GM18507 (cell line): ENCODE measurements at places on chromosomes 13 and 19.

- peak; percentile 63 for DNase-seq
Observed at GRCh38 chr13:42048684-42049453, 421 bp downstream of the DGKH start.

DNA sequence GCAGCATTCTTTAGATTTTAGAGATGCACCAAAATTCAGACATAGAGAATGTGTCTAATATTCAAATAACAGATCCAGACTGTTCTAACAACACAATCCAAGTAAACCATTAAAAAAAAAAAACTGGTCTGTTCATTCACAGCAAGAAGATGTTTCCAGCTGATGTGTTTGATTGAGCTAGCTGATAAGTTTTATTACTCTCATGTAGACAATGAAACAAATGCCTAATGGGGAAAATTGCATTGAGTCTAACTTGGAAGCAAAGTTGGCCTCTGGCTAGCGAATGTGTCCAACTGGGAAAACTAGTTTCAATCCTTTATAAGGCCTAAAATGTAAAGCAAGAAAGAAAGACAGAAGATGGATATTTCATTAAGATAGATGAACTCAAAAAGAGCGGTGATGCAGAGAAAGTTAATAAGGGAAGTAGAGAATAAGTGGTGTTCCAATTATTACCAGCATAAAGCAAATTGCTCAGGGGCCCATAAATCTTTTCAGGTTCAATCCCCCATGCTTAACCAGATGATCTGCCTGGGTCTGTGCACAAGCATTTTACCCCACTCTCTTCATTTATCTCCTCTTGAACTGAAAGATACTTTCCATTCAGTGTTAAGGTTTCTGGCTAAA, 54.2 kb downstream of the PCDH9 start:
- no peak for DNase-seq

DNA sequence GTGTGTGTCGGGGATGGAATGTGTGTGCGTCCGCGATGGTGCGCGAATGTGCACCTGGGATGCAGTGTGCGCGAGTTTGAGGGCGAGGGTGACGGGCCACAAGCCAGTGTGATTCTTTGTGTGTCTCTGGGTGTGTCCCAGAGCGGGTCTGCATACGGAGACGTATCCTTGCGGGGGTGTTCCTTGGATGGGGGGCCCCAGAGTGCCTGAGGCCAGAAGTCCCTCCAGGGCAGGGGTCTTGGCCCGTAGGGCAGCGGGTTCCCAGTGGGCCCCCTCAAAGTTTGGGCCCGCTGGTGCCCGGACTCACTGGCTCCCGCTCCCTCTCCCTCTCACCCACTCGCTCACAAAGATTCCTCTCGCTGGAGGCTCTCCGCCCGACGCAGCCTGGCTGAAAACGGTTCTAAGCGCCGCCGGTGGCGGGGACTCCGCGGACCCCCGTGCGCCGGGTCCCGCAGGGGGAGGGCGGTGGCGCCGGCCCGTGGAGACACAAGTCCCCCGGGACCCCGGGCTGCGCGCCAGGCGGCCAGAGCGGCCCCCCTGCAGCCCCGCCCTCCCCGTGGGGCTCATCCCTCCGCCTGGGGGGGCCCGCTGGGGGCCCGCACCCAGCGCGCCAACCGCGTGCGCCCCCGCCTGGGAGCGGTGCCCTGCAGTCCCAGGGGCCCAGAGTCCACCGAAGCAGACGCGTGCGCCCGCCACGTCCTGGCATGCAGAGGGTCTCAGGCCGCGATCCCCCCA, 886 bp downstream of the CRLF1 start:
- DNase-seq, result no peak

- peak; percentile 49 for DNase-seq
Observed at GRCh38 chr13:42969565-42970172, 22.4 kb downstream of the EPSTI1 start.

DNA sequence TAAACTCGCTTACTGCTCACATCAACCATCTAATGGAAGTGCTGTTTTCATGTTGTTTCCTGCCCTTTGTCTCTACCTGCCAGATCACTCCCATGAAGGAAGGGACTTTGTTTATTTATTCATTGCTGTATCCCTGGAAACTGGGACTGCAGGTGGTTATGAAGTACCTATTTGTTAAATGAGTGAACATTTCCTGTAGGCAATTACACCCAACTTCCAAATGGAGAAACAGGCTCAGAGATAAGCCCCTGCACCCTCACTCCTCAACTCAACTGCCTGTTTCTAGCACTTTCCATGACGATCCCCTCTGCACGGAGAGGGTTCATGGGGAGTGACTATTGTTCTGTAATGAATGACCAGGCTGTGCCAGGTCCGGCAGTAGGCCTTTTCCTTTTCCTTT, 1.9 kb upstream of the SELENOW start:
- DNase-seq, result no peak

GRCh38 chr19:33407716-33408115, 34.2 kb downstream of the CEBPG start:
- DNase-seq, result no peak

DNA sequence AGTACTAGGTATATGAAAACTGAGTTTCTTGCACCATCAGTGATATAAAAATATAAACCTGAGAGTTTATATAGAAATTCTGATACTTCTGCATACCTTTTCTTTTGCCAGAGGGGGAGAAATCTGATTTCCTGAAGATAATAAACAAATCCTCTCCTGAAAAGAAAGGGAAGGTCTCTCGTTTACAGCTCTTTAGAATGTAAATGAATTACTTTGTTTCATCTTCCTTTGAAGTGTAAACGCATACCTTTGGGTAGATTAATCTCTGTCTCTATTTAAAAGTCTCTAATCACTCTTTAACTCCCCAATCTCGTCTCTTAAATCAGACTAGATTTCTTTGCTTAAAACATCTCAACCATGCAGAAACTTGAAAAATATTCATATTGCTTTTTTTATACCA, 1092.9 kb downstream of the SLITRK5 start:
- DNase-seq, result no peak

DNA sequence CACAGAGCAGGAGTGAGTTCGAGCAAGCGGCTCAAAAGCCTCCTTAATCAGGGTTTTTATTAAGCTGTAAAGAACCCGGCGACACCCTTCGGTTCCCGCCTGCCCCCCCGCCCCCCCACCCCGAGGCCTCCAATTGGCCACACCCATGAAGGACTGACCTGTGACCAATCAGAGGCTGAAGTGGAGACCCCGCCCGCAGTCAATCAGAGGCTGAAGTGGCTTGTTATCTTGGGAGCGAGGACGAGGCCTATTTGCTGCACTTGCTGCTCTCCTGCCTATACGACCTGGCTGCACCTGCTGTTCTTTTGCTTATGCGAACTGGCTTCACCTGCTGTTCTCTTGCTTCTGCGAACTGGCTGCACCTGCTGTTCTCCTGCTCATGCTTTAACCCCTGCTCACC, 844.9 kb downstream of the OLFM4 start:
- no peak for DNase-seq

- no peak for DNase-seq
Observed at GRCh38 chr19:1182068-1182467, 8.0 kb upstream of the SBNO2 start.

GRCh38 chr19:40191836-40192646, 815 bp downstream of the MAP3K10 start:
- DNase-seq, result no peak

DNA sequence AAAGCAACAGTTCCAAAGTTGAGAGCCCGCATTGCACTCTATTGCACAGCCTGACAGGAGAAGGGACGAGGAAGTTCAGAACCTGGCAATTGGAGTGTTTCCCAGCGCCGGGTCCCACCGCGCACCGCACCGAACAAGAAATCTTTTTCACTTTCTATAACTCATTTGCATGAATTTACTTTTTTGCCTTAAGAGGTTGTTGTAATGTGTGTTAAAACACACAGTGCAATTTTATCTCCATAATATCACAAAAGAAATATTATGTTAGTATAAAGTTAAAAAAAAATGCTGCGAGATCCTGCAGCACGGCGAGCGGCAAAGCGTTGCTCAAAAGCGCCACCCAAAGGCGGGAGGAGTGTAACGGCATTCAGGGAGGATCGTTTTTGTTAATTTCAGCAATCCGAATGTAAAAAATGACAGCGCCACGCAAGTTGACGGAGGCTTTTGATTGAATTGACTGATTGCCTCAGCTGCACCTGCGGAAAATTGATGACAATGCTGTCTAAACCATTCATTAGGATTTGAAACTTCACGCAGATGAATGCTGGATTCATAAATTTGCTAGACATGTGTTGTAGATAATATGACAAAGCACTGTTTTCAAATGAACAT, 303.6 kb upstream of the ZNF507 start:
- DNase-seq, result no peak

DNA sequence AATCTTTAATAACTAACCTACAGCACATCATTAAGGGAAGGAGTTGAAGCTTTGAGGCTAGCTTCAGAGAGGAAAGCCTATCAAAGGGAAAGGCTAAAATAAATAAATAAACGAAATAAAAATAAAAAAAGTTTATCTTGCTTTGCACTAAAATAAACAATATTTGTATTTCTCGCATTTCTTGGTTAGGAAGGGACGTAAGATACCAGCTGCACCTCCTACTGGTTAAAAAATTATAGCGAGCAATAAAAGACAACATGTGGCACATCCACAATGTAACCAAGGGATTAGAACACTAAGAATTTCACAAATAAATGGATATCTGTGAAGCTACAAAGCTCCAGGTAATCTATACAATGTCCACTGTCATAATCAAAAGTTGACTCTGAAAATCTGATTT, 194.5 kb downstream of the DACH1 start:
- DNase-seq, result no peak

DNA sequence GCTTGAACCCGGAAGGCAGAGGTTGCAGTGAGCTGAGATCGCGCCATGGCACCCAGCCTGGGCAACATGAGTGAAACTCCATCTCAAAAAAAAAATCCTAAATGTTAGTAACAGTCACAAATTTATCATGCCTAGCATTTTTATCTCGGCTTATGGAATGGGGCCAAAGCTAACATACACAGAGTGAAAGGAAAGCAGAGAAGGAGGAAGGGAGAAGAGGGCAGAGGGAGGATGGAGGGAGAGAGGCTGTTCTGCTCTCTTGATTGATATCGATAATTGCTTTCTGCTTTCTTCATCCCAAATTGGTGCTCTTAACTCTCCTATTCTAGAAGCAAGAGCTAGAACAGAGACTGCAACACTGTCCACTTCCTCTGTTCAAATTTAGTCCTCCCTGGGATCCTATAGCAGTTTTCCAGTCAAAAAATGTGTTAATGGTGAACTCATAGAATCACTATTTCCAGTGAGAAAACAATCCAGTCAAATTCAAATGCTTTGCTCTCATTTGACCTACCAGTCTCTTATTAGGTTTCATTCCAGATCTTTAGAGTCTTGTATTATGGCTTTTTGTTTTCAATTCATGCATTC, 15.8 kb upstream of the TUBGCP3 start:
- DNase-seq, result no peak

- no peak for DNase-seq
Observed at GRCh38 chr13:77811381-77811780, 107.2 kb downstream of the EDNRB start.

DNA sequence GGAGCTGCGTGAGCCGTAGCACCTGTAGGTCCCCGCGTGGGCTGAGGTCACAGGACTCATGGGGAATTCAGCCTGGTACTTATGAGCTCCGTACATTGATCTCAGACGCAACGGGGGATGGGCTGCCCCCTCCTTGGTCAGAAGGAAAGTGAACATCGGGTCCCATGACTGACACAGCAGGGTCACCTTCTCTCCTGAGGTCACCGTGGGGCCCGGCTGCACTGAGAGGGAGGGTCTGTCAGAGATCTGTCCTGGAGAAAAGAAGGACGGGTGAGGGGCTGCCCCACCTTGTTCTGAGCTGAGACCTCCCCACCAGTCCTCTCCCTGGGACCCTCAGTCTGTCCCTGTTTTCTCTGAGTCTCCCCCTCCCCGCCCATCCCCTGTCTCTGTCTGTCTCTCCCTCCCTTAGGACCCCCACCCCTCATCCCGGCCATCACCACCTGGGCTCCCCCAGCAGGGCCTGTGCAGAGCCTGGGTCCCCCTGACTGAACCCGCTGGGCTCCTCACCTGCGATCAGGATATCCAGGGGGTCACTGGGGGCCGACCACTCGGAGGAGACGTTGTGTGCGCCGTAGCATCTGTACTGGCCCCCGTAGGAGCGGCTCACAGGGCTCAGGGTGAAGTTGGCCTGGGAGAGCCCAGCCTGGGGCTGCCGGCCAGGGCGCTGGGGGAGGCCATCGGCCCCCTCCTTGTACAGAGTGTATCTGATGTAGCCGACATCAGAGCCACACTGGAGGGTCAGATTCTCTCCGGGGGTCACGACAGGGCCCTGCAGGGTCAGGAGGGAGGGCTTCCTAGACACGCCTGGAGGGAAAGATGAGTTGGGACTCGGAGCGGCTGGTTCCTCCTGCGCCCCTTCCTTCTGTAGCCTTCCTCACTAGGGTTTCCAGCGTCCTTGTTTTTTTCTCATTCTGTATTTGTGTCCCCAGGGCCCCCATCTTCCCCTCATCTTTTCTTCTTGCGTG, 1.8 kb downstream of the LILRA4 start:
- DNase-seq, result no peak

GRCh38 chr13:47463726-47464125, 537.3 kb downstream of the SUCLA2 start:
- no peak for DNase-seq

- DNase-seq, result no peak
Observed at GRCh38 chr19:4388337-4389063, 11.8 kb downstream of the SH3GL1 start.

- DNase-seq, result no peak
Observed at GRCh38 chr13:105514401-105514800, 1021.1 kb downstream of the EFNB2 start.

- DNase-seq, result no peak
Observed at GRCh38 chr13:92547266-92547665, 679.3 kb upstream of the GPC6 start.

DNA sequence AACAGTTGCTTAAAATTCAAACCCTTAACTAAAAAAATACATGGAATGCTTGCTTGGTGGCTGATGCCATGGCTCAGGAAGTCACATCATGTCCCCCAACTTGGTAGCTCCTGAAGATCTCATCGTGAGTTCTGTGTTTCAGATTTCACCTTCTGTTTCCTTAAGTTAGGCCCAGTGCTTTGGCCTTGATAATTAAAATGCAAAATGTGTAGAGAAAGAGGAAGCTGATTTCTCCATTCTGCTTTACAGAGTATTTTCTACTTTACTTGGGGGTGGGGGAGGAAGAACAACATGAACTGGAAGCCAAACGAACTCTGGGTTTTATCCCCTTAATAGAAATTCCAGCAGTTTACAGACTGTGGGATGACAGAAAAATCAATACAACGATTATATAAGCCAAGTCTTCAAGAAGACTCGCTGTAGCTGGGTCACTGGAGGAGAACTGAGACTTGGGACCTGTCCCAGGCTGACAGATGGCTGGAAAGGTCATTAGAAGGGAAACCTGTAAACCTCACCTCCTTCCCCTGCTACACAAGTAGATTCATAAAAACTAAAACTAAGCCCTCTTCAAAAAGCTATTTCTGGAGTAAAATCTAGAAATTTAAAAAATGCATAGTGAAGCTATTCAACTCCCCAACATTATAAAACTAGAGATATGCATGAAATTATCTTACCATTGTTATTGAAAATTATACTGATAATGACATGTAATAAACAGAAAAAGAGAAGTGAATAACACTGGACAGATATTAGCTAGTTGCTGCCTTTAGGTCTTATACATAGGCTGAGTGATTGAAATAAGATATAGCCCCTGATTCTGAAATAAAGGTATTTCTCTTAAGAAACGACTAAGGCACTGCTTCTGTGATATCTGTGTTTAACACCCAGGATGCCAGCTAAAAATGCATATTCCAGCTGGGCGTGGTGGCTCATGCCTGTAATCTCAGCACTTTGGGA, 22.1 kb upstream of the GGACT start:
- DNase-seq, result no peak

GRCh38 chr13:102710261-102710679, 15.4 kb upstream of the METTL21C start:
- no peak for DNase-seq

GRCh38 chr13:77429320-77430142, 102.6 kb upstream of the MYCBP2 start:
- DNase-seq, result peak; percentile 9
